ENCODE measurements at places on chromosomes 5 and 9.

DNA sequence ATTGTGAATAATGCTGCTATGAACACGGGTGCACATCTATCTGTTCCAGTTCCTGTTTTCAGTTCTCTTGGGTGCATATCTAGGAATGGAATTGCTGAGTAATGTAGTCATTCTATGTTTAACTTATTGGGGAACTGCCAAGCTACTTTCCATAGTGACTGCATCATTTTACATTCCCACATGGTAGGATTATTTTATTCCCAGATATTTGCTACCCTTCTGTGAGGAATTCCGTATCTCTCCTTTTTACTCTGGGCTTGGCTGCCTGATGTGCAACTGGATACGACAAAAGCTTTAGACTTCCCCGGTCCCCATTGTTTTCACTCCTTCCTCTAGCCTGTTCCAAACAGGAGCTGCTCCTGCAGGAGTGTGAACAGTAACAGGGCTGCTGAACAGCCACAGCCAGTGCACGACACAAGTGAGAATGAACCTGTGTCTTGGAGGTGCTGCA, 7.2 kb downstream of the TAS2R1 start:
- DNase-seq: peak; percentile 61

DNA sequence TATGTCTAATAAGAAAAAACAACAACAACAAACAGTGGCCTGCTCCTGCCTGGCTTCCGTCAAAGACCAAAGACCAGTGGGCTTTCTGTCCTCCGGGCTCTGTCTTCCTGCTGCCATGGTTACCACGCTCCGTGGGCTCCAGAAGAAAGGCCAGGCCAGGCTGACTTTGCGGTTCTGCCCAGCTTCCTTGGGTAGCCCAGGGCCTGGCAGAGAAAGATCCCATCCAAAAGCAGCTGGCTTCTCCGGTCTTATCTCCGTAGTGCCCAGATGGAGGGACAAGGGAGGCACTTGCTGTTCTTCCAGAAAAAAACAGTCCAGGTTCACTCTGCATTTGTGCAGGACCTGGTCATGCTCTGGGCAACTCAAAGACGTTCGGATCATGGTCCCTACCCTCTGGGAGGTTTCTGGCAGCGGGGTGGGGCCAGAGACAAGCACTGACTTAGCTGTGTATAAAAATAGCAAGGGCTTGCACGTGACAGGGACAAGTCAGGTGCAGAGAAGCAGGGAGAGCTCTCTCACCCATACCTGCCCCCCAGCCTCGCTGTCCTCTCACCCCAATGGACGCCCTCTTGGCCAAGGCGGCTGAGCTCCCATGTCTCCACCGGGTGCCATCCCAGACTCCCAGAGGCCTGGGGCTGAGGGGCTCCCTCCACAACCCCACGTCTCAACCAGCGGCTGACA, 212.2 kb downstream of the C9orf50 start:
- DNase-seq: no peak

DNA sequence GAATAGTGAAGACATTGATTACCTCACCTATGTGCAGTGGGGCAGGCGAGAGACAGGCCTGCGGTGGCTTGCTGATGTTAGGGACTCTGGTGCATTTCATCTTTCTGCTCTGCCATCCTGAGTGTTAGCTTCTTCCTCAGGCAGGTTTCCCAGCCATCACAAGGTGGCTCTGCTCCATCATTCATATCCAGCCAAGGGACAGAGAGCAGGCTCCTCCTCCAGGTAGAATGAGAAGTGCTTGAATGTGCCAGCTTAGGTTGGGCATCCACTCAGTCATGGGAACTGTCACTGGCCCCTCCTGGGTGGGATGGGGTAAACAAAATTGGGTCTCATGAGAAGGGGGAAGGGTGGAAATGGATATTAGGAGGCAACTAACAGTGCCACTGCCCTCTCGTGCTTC, 24.8 kb downstream of the GPR107 start:
- DNase-seq: no peak

GRCh38 chr9:81964218-81965171, 21.2 kb downstream of the SPATA31D3 start:
- DNase-seq: no peak

GRCh38 chr5:166428264-166428803, 1863.1 kb upstream of the WWC1 start:
- no peak for DNase-seq

DNA sequence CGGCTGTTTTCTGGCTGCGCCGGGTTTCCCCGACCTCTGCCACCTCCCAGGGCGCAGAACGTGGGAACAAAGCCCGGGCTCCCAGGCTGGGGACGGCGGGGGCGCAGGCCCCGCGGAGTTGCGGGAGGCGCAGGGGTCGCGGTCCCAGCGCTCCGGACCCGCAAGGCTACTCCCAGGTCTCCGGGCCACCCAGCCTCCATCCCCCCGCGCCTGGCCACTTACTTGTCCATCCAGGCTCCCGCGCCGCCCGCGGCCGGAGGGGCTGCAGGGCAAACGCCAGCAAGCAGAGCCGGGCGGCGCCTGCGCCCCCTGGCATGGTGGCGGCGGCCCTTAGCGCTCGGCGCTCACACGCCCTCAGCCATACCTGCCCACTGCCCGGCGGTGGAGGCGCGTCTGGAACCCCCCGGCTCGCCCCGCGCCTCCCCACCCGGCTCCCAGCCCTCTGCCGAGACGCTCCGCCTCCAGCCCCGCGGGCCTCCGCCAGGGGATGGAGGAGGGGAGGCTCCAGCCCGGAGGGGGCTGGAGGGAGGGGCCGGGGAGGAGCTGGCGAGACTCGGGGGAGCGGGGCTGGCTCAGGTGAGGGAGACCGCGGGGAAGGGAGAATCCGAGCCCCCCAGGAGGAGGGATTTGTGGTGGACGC, at the start of gene ADAM19:
Gene ADAM19 (minus strand): TSS at position 395 of the 640 bp plus-strand sequence. CDS start 79 bp downstream, at position 316.
- no peak for DNase-seq

DNA sequence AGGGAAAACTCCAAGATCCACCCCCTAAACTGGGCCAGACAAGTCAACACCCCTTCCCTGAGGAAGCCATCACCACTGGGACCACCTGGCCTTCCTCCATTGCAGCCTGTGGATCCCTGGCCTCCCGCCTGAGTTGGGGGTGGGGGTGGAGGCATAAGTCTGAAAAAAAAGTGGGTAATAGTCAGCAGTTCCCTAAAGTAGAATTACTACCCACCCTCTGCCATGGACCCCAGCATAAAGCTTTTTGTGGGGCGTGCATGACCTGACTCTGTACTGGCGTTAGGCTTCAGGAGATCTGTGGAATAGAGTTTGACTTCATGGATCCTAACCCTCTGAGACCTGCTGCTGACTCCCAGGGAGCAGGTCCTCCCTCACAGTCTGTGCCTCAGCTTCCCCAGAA, 2.0 kb upstream of the CXXC5 start:
- DNase-seq: no peak

Measured in skeletal muscle cell (primary cell).